ENCODE measurements at places on chromosomes 16 and 17.

- no peak for DNase-seq
These were observed 82.6 kb downstream of the HIC1 start for GRCh38 chr17:2137342-2138098.

GRCh38 chr17:5947701-5948180, 122.4 kb upstream of the WSCD1 start:
- no peak for DNase-seq

DNA sequence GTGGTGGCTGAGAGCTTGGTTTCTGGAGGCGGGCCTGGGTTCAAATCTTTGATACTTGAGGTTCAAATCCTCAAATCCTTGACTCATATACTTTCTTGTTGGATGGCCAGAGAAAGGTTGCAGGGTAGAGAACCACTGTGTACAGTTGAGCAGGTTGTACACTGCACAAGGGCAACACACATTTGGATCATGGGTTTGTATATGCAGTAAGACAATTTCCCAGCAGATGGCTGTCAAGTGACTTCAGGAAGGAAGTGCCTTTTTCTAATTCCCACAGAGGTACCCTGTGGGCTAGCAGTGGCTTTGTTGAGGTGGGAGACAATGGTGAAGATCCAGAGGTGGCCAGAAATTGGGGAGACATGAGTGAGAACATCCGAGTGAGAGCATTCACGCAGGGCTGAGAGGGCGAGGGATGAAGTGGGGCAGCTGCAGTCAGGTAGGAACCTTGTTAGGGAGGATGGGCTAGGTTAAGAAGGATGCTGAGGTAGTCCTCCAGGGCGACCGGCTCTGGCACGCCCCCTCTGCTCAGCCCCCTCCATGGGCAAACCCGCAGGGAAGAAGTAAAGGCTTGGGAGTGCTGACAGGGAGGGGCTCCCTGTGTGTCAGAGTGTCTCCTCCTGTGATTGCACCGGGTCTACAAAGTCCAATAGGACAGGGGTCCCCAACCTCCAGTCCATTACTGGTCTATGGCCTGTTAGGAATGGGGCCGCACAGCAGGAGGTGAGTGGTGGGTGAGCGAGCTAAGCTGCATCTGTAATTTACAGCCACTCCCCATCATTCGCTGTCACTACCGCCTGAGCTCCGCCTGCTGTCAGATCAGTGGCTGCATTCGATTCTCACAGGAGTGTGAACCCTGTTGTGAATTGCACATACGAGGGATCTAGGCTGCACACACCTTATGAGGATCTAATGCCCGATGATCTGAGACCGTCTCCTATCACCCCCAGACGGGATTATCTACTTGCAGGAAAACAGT, 2.7 kb downstream of the C16orf89 start:
- no peak for DNase-seq

DNA sequence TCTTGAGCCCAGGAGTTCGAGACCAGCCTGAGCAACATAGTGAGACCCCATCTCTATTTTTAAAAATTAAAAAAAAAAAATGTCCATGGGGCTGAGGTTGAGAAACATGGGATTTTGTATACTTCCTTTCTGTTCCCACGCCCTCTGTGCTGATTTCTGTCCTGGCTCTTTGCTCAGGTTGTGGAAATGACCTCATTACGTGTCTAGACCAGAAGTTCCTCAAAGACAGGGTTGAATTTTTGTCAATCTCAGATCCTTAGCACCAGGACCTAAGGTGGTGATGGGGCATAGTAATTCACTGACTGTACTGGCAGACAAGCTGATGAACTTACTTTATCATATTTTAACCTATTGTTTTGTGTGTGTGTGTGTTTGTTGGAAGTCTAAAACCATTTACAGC, 11.2 kb upstream of the HNF1B start:
- no peak for DNase-seq

DNA sequence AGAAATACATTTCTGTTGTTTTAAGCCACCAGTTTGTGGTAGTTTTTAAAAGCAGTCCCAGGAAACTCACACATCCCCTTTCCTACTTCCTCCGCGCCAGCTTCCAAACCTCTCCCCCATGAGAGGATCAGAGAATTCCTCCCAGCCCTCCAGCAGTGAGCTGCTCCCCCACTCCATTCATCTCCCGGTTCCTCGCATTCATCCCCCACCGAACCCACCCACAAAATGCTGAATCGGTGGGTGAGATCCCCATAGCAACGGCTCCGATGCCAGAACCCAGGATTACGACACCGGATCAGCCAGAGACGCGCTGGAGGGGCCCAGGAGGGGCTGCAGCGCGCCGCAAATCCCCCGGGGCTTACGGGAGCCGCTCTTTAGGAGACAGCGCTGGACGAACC, 251.4 kb upstream of the RPL38 start:
- DNase-seq = no peak

DNA sequence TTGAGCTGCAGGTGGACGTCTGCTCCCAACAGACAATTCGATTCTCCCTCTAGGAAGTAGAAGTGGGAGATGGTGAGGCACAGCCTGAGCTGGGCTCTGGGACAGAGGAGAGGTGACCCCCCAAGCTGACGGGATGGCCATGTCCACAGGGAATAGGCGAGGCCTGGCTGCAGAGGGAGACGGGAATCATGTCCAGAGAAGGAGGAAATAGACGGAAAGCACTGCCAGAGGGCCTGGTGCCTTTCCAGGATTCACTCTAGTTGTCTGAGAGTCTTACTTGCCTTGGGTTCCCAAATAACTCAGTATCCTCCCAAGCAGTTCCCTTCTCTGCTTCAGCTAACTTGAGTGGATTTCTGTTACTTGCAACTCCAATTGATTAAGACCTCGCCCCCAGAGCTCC, 4.3 kb upstream of the CRISPLD2 start:
- DNase-seq = no peak

DNA sequence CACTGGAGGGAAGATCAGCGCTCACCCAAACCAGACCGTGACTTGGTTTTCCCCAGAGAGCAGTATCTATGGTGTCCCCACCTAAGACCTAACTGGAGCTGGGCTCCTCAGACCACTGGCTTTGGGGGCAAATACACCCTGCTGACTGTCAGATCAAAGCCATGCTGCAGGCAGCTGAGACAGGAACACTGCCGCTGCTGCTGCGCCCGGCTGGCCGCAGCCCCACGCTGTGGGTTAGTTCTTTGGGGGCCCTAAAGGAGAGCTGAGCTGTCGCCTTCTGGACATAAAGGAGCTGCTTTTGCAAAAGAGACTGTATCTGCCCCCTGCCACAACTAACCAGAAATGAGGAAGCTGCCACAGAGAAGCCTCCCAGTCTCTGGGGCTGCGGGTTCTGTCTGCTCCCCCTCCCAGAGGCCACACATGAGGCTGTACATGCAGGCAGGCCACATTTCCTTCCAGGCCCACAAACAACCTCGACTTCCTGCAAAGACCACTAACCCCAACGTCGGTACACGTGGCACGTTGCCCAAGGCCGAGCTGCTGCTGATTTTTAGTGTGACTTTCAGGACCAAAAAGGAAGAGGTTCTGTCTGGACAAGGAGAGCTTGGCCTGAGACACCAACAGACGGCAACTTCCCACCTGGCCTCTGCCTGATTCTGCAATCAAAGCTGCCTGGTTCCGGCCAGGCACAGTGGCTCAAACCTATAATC, 18.2 kb upstream of the ABR start:
- DNase-seq = no peak

- DNase-seq = no peak
These were observed 4.8 kb downstream of the PPM1D start for GRCh38 chr17:60604686-60605334.

All from NCI-H774 (cell line).